ENCODE measurements at places on chromosomes 7 and 10.
A peak's percentile ranks its signal among the peaks of the same experiment; 100 is the strongest.

DNA sequence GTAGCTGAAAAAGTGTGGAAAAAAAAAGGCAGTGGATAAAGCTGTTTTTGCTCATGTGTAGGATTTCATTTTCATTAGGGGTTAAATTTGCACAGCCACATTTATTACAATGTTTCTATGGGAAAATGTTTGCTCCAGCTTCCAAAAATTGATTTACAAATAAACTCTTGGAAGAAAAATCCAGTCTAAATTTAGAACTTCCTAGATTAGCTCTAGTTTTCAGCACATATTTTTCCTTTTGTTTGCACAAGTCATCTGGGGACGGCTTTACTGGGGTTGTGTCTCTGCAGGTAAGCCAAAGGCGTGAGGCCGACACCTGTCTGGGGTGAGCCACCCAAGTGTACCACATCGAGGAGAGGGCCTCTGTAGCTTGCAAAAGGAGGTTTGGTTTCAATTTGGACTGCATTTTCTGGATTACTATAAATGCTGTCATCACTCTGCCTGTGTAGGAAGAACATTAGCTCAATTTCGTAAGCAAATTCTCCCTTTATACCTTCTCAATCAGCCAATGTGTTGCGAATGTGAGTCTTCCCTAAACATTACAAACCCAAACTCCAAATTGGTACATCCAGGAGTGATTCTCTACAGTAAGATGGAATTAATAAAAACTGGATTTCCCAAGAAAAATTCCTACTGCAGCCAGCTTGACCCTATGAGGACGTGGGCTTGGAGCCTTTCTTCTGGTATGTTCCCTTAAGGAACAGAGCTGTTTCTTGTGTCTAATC lies 89.5 kb upstream of the ZNF438 start:
- DNase-seq, result no peak

DNA sequence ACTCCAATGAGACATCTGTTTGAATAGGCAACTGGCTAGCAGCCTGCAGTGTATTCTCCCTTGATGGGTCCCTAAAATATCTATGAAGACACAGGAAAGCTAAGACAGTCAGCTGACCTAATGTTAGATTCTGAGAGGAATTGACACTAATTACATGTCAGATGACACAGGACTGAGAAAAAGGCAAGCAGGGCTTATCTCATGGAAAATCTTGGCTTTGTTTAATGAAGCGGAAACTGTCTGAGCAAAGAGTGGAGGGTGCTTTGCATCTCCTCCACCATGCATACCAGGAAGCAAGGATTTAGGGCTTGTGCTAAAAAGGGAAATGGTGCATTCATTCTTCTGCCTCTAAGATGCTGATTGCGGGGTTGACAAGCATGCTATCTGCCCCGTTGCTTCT lies 135.5 kb upstream of the GLI3 start:
- DNase-seq, result no peak

GRCh38 chr7:55249332-55249731 lies 115.8 kb upstream of the LANCL2 start:
- no peak for DNase-seq

- DNase-seq, result no peak
These were observed 34.3 kb upstream of the ADAM12 start for GRCh38 chr10:126422567-126422966.

- peak; percentile 25 for DNase-seq
These were observed 20.4 kb upstream of the PIK3AP1 start for GRCh38 chr10:96740579-96741281.

GRCh38 chr7:41118486-41118885 lies 584.4 kb downstream of the INHBA start:
- no peak for DNase-seq

- DNase-seq, result no peak
These were observed 124.8 kb upstream of the CHST15 start for GRCh38 chr10:124217906-124218804.
